ENCODE measurements at places on chromosomes 11 and 22.

- no peak for DNase-seq
These were observed 21.9 kb upstream of the CEP295 start for GRCh38 chr11:93639548-93639947.

GRCh38 chr11:78228467-78228866 is 39.7 kb downstream of the USP35 start:
- no peak for DNase-seq

GRCh38 chr11:63592975-63593395 is 21.2 kb downstream of the PLAAT3 start:
- no peak for DNase-seq

DNA sequence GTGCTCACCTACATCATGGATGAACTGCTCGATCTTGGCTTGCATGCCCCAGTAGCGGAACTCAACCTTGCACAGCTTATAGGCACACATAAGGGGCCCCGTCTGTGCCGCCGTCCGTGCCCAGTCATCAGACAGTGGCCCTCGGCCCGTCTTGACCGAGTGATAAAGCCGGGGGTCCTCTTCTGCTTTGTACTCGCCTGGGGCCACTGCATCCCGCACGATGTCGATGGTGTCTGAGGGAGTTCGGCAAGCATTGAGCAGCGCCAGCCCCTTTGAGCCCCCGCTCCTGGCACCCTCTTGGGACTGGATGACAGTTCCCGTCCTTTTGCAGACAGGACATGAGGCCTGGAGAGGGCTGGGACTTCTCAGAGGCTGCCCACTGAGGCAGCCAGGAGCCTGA is 3.3 kb downstream of the PITPNM1 start:
- DNase-seq: no peak

DNA sequence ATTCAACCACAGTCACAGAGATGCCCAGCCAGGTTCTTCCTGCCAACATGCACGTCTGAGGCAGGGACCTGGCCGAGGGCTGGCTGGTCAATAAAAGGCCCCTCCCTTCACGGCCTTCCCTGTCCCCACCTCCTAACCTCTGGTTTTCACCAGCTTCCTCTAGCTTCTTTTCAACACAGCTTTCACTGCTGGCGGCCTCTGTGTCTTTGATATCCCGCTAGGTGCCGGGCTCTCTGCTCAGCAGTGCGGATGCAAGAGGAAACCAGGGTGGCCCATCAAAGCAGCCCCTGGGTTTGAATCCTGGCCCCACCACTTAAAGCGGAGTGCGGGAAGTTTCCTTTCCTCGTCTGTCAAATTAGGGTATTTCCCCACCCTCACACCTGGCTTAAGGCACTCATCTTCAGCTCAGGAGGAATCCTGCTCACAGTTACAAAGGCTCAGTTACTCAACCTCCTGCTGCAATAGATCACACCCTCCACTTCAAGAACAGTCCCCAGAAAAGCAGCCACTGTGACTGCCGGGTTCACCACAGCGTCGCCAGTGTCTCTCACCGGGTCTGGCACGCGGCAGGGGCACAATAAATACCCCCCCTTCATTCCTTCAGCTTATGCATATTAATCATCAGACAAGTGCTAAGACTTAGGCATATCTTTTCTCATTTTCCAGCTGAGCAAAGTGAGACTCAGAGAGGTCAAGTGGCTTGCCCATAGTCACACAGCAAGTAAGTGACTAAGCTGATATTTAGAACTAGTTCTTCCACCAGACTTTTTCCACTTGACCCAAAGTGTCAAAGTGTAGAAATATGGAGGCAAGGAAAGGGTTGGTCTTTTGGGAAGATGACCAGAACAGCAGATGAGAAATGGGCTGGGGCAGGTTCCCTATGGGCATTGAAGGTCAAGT is 45.7 kb downstream of the TXN2 start:
- DNase-seq: peak; percentile 77

- no peak for DNase-seq
These were observed 5.1 kb downstream of the SPCS2 start for GRCh38 chr11:74954199-74954598.

DNA sequence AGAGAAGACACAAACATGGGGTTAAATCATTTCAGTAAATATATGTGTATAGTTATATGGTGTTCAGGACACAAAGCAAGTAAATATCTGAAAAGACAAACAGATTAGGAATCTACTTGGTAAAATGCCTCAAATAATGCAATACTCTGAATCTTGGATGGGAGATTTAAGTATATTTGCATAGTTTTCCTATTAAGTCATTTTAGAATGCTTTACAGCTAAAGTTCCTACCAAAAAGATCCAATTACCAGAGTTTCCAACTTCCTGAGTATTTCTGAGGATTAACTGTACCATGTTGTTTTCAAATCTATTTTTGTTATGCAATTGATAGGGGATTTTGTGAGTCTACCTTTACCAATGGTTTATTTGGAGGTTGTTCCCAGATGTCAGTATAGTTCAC is 424.4 kb upstream of the CCDC179 start:
- no peak for DNase-seq

DNA sequence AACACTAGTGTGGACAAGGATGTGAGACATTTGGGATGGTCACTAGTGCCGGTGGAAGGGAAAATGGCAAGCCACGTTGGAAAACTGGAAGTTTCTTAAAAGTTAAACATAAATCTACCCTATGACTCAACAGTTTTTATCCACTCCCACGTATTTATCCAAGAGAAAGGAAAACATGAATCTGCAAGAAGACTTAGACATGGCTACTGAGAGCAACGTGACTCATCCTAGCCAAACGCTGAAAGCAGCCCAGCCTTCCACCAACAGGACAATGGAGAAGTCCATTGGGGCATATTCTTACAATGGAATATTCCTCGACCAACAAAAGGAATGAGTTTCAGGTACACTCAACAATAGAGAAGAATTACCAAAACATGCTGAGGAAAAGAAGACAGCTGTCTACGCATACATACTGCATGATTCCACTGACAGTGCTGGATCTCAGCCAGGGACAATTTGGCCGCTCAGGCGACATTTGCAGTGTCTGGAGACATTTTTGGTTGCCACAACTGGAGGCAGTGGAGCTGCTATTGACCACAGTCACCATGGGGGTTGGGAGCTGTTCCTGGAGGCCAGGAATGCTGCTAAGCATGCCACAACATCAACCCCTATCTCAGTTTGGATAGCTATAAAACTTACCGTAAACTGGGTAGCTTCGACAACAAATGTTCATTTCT is 21.2 kb downstream of the SYT13 start:
- no peak for DNase-seq

DNA sequence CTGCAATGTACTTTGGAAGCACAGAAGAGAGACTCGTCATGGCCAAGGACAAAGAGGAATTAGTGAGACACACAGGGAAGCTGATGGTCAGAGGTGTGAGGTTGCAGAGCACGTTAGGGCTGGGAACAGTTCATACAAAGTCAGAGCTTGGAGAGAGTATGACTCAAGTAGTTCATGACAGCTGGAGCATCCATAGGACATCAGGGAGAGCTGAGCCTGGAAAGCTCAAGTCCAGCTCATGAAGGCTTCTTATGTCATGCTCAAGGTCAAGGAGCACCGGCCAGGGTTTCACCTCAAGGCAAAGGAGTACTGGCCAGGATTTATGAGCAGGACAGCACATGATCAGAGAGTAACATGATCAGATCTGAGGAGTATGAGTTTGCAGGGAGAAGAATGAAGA is 64.6 kb upstream of the CHST1 start:
- no peak for DNase-seq

GRCh38 chr11:70305501-70305900 is 35.0 kb downstream of the PPFIA1 start:
- no peak for DNase-seq

GRCh38 chr11:44305470-44306051 is 4.4 kb downstream of the ALX4 start:
- peak; percentile 8 for DNase-seq

GRCh38 chr11:64969209-64969608 is 2.7 kb downstream of the MAJIN start:
- DNase-seq: no peak

DNA sequence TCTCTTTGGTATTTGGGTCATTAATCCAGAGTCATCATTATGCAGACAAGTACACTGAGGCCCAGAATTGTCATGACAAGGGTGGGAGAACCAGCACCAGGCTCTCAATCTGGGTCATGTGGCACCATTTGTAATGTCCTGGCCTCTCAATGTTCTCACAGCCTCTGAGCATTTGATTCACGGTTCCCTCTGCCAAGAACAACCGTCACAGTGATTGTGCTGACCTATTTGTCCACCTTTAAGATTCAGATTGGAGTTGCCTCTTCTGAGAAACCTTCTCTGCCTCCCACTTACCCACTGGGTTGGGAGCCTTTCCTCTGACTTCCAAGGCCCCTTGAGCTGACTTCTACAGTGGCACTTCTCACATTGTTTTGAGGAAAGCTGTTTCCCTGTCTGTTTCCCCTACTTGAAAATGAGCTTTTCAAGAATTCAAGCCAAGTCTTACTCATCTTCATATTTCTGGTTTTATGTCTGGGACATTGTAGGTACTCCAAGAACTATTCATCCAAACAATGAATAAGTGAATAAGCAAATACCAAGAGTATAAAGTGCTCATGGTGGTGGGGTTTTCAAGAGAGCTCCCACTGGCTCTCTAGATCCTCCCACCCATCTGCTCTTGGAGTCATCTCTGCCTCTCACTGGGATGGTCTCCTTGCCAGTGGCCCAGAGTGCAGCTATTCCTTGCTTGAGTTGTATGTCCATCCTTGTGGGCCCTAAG is 126.4 kb upstream of the E2F8 start:
- no peak for DNase-seq

DNA sequence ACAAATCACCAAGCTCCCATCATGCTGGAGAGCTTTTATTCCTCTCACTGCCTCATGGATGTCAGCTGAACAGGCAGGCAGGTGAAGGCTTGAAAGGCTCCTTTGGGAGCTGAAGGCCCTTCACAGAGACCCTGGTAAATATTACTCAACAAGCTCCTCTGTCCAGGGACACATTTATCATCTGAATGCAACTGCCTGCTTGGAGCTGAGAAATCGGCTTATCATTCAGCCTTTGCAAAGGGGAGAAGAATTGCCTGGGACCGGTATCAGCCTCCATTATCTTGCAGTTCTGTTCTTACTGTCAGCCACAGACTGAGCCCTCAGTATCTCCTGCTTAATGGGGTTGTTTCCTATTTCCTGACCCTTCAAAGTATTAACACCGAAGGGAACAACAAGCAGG is 113.8 kb upstream of the PITPNB start:
- DNase-seq: no peak

DNA sequence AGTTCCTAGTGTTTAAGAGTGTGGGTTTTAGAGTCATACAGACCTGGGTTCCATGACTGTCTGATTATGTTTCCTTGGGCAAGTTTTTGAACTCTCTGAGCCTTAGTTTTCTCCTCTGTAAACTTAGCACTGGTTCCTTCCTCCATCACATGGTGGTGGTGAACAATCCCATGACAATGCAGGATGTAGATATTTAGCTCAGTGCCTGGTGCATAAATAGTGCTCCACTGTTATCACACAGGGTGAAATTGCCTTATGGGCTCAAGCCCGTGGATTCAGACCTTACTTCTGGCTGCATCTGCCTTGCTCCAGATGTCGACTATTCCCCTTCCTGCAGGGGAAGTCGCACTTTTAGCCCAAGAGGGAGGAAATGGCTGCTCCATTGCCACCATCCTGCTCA is 62.7 kb downstream of the LDLRAD3 start:
- DNase-seq: no peak

DNA sequence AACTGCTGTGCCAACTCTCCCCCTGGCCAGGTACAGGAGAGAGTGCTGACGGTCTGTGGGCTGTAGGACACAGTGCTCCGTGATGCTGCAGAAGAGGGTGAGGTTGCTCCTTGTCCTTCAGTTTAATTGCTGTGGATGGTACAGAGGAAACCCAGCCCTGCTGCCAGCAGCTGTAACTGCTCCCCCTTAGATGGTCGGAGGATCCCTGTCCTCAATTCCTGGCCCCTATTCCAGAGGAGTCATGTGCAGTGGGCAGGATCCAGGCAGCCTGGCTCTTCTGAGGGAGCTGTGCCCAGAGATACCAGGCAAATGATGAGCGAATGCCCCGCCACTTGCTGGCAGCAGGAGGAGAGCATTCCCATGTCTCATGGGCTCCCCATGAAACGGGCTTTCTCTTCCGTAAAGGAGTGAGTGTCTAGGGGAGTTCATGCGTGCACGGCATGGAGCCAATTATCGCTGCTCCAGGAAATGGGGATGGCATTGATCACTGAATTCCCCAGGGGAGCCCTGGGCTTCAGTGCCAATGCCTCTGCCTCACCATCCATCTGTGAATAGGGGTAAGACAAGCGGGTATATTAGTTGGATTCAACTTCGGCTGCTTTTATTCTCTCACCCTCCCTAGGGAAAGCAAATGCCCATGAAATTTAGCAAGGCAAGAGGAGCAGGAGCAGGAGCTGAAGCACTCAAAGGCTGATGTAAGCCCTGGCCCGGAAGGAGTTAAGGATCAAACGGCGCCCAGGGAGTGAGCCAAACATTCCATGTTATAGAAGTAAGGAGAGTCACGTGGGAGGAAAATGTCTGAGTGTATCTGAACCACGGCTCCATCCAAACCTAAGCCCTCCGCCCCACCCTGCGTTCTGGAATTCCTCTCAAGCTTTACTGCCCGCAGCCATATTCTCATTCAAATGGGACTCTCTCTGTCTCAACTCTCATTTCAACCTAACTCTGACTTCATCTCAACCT is 51.0 kb upstream of the CSNK2A3 start:
- no peak for DNase-seq

- DNase-seq: no peak
These were observed 60.5 kb downstream of the METTL15 start for GRCh38 chr11:28168718-28169117.

DNA sequence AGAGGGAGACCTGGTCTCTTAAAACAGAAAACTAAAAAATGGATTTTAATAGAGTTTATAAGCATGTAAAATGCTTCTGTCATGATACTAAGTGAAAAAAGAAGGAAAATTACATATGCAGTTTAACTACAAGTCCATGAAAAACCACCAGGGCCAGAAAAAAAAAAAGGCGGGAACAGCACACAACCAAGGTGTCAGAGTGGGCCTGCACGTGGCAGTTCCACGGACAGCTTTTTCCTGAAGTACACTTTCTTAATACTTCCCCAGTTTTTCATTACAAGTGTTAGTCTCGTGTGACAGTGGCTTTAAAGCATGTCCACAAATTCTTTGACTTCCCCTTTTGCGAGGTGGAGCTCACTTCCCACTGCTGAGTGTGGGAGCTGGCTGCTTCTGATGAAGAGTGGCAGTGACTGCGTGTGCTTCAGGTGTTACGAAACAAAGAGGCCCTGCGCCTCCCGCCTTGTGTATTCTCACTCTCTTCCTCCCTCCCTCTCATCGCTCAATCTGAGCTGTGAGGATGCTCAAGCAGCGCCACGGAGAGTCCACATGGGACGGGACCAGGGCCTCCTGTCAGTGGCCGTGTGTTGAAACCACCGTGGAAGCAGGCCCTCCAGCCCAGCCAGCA is 16.4 kb downstream of the PPM1F start:
- no peak for DNase-seq

DNA sequence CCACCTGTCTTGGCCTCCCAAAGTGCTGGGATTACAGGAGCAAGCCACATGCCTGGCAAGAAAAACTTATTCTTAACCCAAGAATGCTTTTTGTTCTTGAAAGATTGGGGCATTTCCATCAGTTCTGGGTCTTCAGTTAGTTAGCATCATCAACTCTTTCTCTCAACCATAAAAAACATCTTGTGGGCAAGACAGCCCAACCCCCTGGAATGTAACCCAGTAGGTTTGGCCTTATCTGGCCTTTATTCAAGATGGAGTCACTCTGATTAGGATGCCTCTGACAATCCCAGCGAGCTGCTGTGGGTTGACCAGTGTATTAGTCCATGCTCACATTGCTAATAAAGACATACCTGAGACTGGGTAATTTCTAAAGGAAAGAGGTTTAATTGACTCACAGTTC is 9.2 kb upstream of the TPCN2 start:
- no peak for DNase-seq

Data from central memory CD4-positive, alpha-beta T cell (primary cell).